ENCODE measurements at places on chromosomes 3 and 15.

- DNase-seq = no peak
Measured at GRCh38 chr3:126720596-126720995, 16.6 kb downstream of the CHCHD6 start.

DNA sequence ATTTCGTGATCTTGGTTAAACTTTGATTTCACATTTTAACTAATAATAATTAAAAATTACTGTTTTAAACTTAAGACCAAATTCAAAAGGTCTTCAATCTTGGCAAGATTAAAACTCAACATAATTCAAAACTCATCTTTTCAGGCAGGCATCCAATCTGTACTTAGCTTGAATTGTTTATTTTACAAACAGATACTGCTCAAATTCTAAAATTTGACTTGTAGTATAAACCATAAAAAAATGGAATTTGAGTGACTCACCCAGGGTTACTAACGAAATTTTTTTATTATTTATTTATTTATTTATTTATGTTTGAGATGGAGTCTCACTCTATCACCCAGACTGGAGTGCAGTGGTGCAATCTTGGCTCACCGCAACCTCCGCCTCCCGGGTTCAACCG, 64.4 kb downstream of the GAP43 start:
- DNase-seq = no peak

DNA sequence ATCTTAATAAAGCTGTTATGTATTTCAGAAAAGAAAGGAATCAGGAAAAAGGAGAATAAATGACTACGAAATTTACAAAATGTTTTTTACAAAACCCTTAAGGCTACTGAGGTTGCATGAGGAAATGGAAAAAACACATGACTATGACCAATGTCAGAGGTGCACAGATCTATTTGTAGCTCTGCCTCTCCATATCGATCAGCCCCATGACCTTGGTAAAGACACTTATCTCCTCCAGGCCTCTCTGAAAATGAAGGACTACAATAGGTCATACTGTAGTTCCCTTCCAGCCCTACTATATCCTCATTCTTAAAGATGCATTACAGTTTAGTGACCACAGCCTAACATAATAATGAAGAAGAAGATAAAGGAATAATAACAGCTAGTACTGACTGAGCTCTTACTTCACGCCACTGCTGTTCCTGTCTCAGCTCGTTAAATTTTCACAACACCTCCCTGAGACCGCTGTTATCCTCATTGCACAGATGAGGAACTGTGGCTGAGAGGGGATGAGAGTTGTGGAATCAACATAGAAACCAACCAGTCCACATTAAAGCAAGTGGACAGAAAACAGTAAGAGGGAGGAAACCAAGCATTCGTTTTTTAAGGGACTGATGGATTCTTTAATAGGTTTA, 163.2 kb downstream of the MAGI1 start:
- no peak for DNase-seq

- no peak for DNase-seq
Measured at GRCh38 chr15:29570121-29570947, 251.9 kb downstream of the TJP1 start.

- no peak for DNase-seq
Measured at GRCh38 chr3:84985795-84986194, 27.0 kb downstream of the CADM2 start.

DNA sequence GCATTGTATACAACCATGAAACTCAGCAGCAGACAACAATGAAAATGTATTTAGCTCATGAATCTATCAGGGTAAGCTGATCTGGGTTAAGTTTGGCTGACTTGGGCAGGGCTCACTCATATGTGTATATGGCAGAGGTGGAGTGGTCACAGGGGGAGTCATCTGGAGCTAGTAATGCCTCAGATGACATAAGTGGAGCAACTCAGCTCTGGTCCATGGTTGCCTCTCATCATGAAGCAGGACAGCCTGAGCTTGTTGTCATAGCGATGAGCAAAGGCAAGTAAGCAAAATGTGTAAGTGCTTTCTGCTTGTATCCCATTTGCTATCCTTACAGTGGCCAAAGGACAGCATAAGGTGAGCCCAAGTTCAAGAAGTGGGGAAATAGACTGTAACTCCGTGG, 64.5 kb downstream of the ALCAM start:
- DNase-seq = no peak

GRCh38 chr3:124121379-124122312, 129.7 kb upstream of the ROPN1 start:
- DNase-seq = no peak

GRCh38 chr3:142613491-142613890, 17.3 kb downstream of the PLS1 start:
- DNase-seq = no peak

GRCh38 chr3:53236112-53236841, 19.5 kb downstream of the TKT start:
- DNase-seq = no peak

DNA sequence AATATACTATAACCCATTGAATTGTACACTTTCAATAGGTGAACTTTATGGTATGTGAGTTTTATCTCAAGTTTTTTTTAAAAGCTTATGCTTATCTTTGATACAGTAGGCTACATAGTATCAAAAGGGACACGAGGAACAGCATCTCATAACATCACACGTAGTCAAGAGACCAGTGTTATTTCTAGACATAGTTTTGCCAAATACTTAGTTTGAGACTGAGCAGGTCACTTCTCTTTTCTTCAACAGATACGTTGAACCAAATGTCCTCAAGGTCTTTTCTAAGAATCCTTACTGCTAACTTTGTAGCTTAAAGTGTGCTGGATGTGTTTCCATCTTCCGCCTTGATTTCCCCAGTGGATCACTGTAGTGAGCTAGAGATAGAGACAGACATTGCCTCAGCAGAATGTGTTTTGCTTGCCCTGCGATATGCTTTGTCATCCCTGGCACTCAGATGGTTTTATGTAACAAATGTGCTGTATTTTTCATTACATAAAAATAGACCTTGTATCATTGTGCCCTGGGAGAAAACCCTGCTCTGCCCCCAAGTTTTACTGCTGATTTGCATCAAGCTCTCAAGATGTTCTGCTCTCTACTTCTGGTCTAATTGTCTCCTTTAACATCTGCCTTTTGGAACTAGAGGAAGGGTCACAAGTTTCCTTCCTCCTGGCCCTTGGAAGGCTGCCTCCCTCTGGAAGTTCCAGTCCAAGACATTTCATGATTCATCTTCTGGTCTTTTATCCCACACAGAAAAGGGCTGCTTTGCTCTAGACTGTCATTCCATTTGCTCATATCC, 426.4 kb upstream of the RGMA start:
- no peak for DNase-seq

- no peak for DNase-seq
Measured at GRCh38 chr3:43917361-43917760, 226.6 kb downstream of the ABHD5 start.

GRCh38 chr3:190320594-190321362, 1.5 kb downstream of the CLDN1 start:
- DNase-seq = no peak

DNA sequence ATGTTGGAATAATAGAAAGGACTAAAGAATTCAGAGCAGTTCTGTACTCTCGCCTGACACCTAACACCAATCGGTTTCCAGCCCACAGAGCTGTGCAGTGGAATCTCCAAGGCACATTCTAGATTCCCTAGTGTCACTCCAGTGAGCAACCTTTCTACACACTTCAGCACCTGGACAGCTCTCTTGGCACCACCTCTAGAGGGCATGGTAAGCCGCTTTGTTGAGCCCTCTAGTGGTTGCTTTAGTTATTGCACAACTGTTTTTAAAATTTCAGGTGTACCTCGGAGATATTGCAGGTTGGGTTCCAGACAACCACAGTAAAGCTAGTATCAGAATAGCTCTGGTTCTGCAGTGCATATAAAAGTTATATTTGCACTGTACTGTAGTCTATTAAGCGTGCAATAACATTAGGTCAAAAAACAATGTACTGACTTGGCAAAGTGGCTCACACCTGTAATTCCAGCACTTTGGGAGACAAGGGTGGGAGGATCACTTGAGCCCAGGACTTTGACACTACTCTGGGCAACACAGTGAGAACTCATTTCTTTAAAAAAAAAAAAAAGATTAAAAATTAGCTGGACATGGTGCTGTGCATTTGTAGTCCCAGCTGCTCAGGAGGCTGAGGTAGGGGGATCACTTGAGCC, 26.5 kb upstream of the ERC2 start:
- DNase-seq = peak; percentile 40

GRCh38 chr3:36013425-36013824, 366.9 kb upstream of the STAC start:
- DNase-seq = no peak

DNA sequence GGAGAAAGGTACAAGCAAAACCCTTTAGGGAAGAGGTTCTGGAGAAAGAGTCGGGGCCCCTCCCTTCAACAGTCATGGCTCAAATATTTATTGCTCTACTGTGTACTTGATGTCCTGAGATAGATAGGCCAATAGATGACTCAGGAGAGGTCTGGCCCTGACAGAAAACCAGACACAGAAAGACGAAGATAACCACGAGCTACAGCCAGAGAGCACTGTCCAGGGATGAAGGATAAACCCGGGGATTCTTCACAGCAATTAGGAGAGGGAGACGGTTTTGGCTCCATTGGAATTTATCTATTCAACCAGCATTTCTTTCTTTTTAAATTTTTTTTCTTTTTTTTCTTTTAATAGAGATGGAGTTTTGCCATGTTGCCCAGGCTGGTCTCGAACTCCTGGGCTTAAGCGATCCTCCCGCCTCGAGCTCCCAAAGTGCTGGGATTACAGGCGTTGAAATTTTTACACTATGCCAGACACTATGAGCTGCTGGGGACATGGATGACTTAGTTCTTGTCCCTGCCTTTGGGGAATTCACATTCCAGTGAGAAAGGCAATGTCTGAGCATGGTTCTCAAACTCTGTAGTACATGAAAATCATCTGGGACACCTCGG, 4.6 kb upstream of the CIDEC start:
- no peak for DNase-seq

DNA sequence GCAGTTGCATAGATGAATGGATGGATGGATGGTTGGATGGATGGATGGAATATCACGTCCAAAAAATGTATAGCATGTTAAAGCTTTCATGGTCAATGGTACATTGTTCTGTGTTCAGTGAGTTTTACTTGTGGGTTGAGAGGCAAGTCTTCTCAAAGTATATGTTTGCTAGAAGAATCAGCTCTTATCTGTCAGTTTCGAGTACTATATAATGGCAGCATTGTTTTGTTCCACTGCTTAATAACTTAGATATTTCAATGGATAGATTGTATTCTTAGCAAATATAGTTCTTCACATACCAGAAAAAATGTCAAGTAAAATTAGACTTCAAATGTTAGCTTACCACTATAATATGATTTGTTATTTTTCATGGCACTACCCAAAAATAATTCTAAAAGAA, 100.9 kb upstream of the CDIN1 start:
- no peak for DNase-seq

DNA sequence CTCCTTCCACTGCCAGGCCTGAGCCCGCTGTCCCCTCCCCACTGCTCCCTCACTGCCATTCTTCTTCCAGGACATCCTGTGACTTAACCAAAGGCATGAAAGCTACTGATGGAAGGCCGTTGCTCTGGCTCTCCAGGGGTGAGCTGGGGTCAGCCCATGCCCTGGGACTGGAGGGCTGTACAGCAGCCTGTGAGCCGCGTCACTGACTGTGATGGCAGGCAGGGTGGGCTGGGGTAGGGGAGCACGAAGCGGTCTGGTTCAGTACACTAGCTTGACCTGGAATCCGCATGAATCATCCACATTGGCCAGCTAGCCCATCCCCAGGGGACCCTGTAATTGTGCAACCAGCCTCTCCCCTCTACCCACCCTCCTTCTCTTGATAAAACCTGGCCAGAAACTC, 30.8 kb downstream of the CORO2B start:
- DNase-seq = no peak

DNA sequence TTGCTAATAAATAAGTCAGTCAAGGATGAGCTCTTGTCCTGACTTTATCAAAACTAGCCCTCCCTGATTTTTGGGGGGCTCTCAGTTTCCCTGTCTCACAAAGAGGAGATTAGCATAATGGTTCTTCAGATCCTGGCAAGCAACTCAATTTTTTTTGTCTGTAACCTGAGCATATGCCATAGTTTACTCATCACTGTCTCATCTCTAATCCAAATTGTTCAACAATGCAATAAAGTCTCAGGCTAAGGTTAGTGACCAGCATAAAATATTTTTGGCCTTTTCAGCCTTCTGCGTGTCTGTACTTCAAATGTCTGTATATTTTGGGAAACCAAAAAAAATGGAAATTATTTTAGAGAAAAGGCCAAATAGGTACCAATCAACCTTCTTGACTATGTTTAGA, 465.6 kb upstream of the TPRG1 start:
- no peak for DNase-seq

DNA sequence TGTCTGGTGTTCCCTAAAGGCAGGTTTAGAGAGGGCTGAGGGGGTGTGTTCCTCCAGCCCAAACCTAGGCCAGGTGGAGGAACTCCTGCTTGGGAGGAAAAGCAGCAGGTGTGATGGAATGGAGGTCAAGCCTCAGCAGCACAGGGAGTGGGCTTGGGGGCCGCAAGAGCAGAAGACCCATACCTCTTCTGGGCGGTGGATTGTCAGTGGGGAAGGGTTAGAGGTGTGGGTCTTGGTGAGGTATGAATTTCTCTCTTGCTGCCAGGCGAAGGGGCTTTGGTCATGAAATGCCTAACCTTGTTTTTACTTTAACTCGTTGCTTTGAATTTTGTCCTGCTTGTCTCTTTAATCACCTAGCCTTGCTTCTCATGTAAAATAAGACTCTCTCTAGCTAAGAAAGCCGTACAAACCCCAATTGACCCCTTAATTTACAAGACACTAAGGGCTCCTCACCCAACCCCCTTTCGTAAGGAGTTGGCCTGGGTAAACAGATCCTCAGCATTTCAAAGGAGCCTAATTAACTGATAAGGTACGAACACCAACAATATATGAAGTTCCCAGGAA, 38.9 kb downstream of the DHX30 start:
- no peak for DNase-seq

- no peak for DNase-seq
Measured at GRCh38 chr3:175212896-175213295, 353.8 kb downstream of the NAALADL2 start.

DNA sequence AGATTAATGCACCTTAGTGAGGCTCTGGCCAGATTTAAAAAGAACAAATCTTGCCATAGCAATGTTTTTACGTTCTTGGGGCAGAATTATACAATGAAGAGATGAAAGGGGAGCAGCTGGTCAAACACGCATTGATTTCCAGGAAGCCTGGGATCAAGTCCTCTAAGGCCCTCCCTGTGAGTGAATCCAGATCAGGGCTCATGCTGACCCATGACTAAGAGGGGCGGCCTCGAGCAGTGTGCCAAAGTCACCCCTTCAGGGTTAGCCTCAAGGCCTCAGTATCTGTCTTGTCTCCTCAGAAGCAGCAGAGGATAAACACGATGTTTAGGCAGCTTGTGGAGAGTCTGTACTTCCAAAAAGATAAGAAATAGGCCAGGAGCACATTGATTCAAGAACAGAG, 9.3 kb upstream of the RBP1 start:
- DNase-seq = no peak

- DNase-seq = no peak
Measured at GRCh38 chr3:181725131-181725731, 13.5 kb downstream of the SOX2 start.

DNA sequence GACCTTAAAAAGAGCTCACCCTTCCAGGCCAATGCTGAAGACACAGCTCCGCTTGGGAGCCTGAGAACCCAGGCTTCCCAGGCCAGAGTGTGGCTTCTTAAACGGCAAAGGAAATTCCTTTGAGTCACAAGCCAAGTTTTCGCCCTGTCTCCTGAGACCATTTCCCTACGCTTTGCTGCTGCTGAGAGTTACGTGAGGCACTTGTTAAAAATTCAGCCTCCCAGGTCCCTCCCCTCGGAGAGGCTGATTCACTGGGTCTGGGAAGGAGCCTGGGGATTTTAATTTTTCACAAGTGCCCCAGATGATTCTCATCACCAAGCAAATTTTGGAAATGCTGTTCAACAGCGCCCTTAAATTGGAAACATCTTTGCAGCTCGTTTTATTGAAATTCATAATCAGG, 25.5 kb downstream of the RLBP1 start:
- DNase-seq = no peak
